NCI-H2081 (cell line): ENCODE measurements at places on chromosomes 4 and X.

- DNase-seq = no peak
These were observed 58.0 kb downstream of the PPEF2 start for GRCh38 chr4:75844151-75844662.

GRCh38 chrX:97320305-97320704 lies 436.6 kb downstream of the RPA4 start:
- no peak for DNase-seq

DNA sequence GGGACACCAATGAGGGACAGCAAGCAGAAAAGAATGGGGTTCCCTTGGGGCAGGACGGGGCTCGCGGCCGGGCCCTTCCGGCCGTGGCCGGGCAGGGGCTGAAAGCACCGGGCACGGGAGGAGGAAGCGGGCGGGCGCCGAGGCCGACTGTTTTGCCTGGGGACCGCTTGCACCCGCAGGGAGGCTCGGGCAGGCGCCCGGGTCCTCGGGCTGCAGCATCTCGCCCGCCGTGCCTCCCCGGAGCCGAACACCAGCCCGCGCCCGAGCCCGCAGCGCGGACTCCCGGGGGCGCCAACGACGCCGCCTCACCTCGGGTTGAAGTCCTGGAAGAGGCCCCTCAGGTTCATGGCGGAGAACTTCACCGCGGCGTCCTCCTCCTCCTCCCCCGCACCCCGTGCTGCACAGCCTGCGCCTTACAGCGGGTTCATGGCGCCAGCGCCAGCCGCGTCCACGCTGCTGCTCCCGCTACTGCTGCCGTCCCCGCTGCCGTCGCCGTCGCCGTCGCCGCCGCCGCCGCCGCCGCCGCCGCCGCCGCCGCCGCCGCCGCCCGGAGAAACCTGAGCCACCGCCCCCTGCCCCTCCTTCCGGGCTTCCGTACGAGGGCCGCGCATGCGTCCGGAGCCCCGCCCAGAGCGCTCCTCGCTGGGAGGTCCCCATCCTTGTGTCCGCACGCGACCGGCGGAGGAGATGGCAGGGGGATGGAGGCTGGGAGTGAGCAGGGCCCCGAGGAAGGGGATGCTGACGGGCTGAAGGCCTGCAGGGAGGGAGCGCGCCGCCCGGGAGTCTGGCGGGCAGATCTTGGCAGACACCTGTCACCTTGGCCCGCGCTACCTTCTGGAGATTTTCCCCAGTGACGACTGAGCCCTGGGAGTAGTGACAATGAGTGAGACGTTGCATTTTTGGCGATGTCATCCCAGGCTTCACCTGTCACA lies at the start of gene TMEM185A:
Gene TMEM185A, minus strand, starts transcription at position 559 of the 932 bp plus-strand sequence. Its CDS starts 212 bp downstream, at position 347.
- DNase-seq = peak; percentile 46

DNA sequence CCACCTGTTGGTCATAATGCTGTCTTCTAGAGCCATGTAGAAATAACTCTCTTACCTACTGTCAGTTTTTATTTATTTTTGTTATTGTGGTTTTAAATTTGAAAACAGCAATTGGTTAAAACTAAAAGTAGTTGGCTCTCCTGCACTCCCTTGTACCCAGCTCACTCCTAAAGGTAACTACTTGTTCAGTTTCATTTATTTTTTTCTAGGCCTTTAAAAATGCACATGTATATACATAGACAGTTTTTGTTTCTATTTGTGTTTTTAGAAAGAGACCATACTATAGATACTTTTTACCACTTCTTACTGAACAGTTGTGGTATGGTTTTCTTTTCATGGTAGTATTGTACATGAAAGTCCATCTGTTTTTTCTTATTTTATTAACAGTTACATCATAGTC lies 16.8 kb downstream of the SMAD1 start:
- no peak for DNase-seq
